ENCODE measurements at places on chromosomes 13 and 19.

- DNase-seq = no peak
Measured at GRCh38 chr19:35041548-35042055, at the start of gene HPN. Gene HPN (plus strand): TSS chr19:35041721. CDS start chr19:35042507, 786 bp downstream.

DNA sequence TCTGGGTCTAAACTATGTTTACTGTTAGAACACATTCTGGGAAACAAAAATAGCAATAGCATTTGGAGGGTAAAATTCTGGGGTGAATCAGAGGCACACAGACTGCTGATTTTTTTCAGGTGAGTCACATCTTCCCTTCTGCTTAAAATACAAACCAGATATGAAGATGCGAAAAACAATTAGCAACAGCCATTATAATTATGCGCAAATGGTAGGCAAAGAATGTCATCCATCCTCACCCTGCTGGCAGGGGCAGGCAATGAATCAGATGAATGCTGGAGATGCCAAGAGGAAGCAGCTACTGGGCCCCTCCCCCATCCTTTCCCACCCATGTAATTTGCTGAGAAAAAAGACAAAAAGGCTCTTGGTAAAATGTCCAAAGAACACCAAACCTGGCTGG, 282.9 kb downstream of the KLF5 start:
- DNase-seq = peak; percentile 6

DNA sequence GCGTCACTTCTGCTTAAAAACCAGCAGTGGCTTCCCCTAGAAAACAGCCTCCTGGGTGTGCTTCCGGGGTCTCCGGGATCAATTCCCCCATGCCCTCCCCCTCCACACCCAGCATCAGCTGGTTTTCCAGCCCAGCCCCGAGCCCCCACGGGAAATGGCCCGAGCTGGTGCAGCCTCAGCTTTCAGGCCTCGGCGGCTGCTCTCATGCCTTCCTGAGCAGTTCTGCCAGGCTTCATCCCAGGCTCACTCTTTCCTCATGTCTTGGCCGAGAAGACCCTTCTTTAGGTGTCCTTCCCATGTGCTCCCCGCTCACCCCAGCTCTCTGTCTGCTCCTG, 103.1 kb upstream of the RNF113B start:
- DNase-seq = no peak

DNA sequence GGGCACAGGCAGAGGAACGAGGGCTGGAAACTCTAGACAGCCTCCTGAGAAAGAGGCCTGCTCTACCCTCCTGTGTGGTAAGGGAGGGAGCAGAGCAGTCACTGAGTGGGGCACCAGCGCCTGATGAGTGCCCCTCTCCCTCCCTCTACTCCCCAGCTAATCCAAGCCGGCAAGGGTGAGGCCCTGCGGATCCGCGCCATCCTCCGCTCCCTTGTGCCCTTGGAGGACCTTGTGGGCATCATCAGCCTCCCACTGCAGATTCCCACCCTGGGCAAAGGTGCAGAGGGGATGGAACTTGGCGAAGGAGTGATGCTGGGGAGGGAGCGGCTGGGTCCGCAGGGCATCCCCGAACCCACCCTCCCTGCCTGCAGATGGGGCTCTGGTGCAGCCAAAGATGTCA, 67.0 kb downstream of the RYR1 start:
- DNase-seq = no peak

DNA sequence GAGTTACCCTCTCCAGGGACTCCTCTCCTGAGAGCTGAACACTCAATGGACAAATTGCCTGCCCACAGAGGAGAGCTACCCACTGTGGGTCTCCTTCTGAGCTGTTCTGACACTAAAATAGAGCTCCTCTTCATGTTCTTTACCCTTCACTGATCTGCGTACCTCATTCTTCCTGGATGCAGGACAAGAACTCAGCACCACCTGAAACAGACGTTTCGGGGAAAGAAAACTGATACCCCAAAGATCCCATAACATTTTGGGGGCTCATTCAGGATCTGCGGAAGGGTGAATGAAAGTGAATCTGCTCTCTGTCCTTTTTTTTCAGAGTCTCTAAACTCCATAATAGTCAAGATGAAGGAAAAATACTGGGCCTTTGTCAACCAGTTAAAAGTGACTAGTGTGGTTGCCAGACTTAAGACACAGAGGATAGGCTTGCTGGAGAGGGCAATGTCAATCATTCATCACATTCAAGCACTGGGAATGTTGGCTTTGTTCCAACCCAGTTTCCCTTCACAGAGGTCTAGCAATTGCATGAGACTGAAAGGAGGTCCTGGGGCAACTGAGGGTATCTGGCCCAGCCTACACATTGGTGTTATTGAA, 136.7 kb upstream of the SLITRK6 start:
- DNase-seq = no peak

- DNase-seq = no peak
Measured at GRCh38 chr19:56681702-56682101, 10.1 kb upstream of the ZNF835 start.

GRCh38 chr19:55353356-55353802, 1.1 kb downstream of the COX6B2 start:
- no peak for DNase-seq

GRCh38 chr19:46373491-46374359, 26.8 kb downstream of the PPP5C start:
- DNase-seq = no peak

GRCh38 chr19:51469162-51469561, 9.2 kb upstream of the CEACAM18 start:
- no peak for DNase-seq

- DNase-seq = no peak
Measured at GRCh38 chr19:46198756-46199155, 30.8 kb upstream of the IGFL1 start.

- DNase-seq = no peak
Measured at GRCh38 chr19:8657869-8658268, 27.4 kb downstream of the NFILZ start.

- DNase-seq = no peak
Measured at GRCh38 chr13:99307247-99307646, at the start of gene GPR183. Gene GPR183 (minus strand): TSS chr13:99307399. CDS start chr13:99296145, 11,254 bp downstream.

- peak; percentile 95 for DNase-seq
Measured at GRCh38 chr19:12676384-12676792, 5.3 kb downstream of the DHPS start.

- no peak for DNase-seq
Measured at GRCh38 chr19:38831142-38831605, 420 bp downstream of the ECH1 start.

DNA sequence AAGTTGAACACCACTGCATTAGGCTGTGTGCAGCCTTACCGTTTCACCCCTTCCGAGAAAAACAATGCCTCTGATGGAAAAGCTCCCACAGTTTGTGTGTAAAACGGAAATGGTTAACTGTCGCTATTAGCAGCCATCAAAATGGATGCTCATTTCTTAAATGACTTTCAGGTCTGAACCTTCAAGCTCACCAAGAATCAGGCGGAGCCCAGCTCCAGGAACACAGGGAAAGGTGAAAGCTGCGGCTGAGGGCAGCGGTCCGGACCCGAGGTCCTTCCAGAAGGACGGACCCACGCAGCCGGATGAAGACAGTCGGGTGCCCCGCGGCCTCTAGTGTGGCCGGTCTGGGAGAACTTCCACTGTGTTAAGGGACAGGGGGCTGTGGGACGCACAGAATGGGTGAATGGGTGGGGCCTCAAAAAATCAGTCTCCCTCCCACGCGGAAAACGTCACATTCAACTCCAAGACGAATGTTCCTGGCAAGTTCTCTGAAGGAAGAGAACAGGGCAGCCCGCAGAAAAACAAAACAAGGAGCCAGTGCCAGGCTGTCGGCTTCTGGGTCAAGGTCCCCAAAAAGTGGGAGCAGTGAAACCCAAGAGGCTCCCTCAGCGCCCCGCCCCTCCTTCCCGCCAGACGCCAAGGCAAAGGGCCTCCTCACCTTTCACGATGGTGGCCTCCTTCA, 4.9 kb downstream of the IRS2 start:
- no peak for DNase-seq

GRCh38 chr13:110413016-110413675, 106.1 kb downstream of the COL4A2 start:
- DNase-seq = no peak

DNA sequence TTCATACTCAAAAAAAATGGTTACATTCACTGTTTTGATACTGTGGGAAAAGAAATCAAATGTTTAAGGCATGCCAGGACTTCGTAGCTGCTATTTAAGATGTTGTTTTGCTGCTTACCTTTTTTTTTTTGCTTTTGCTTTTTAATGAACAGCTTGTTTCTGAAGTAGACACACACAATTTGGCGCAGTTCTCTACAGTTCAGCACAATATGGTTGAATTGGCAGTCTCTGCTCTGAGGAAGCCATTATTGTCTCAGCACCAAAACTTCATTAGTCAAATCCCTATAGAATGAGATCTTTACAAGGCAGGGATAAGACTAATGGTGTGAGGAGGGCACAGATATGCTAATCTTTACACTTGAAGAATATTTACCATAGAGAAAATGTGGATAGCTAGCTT, 197.6 kb downstream of the SLITRK5 start:
- no peak for DNase-seq

DNA sequence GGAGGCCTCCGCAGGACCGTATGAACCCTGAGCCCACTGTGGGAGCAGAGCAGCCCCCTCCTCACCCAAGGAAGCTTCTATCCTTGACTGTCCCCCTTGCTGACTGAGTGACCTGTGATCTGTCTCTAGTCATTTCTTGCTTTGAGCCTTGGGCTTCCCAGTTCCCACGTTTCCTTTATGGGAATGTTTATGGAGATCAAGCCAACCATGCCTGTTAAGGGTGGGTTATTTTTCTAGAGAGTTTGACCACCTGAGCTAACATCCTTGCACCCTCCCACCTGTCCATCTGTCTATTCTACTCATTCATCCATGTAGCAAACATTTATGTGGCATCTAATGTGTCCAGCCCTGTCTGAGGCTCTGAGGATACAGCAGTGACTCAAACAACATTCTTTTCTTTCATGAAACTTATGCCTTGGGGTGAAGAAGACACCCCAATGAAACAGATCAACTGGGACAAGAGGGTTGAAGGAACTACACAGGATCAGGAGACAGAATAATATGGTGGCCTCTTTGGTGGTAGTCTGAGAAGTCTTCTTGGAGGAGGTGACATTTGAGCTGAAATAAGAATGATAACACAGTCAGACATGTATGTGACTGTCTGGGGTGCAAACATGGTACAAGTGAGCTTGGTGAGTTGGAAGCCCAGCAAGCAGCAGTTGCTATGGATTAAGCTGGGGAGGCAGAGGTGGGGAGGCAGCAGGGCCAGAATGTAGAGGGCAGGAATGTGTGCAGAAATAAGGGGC, 30.5 kb downstream of the CERS4 start:
- no peak for DNase-seq

DNA sequence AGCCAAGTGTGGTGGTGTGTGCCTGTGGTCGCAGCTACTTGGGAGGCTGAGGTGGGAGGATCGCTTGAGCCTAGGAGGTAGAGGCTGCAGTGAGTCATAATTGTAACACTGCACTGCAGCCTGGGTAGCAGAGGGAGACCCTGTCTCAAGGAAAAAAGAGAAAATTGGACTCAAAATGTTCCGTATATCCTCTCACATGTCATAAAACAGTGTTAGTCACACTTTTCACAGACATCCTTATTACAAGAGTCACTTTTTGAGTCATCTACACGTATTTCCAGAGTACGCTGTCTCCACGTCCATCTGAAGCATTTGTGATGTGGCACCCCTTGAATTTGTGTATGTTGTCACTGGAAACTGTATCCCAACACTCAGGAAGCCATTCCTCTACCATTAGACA, 133.0 kb downstream of the SIPA1L3 start:
- DNase-seq = no peak

GRCh38 chr19:36876993-36877938, 26.6 kb downstream of the ZNF345 start:
- no peak for DNase-seq

DNA sequence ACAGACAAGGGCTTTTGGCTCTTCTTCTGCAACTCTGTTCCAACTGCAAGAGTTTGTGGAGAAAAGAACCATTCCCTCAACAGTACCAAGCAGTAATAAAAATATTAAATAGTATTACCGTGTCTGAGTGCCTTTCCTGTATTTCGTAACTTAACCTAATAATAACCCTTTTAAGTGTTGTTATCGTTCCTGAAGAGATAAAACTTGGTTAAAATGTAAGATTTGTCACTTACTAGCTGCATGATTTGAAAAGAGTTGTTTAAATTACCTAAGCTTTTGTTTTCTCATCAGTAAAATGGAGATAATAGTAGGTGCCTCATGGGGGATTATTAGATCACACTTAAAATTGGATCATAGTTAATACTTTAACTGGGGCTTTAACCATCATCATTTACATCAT, 447.2 kb downstream of the GPC5 start:
- no peak for DNase-seq

DNA sequence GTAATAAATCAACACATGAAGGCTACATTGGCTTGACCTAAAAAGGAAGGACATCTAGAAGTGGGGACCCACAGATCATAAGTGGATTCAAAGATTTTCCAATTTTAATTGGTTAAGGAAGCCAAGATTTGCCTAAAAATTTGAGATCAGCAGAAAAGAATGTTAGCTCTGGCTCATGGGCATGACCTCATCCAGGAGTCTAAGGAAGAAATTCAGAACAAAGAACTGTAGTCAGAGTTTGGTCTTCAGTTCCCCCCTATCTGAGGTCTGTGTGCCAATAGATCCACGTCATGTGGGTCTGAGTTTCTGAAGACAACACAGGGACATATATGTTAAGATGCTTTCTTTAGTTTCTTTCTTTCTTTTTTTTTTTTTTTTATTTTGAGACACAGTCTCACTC, 648.8 kb upstream of the SPRY2 start:
- DNase-seq = no peak

GRCh38 chr19:35544110-35544802, 1.2 kb upstream of the TMEM147 start:
- DNase-seq = no peak

GRCh38 chr13:40187324-40187795, 479.1 kb downstream of the FOXO1 start:
- DNase-seq = peak; percentile 57

DNA sequence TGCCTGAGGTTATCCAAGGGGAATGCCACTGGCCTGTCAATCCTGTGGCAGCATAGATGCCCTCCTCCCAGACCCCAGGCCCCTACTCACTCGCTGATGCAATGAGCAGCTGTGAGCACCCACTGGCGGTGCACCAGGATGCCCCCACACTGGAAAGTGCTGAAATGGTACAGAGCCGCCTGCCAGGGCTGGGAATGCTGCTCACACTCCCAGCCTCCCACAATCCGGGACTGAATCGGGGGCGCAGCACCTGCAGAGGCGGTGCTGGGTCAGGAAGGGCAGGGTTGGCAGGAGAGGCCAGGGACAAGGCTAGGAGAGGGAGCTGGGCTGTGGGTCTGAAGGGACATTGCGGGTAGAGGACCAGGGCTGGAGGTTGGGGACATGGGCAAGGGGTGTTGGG, 2.0 kb downstream of the KLK1 start:
- DNase-seq = no peak

GRCh38 chr19:45607071-45608029, 5.3 kb upstream of the GPR4 start:
- DNase-seq = peak; percentile 57

GRCh38 chr13:29771247-29771646, 79.2 kb downstream of the UBL3 start:
- no peak for DNase-seq

DNA sequence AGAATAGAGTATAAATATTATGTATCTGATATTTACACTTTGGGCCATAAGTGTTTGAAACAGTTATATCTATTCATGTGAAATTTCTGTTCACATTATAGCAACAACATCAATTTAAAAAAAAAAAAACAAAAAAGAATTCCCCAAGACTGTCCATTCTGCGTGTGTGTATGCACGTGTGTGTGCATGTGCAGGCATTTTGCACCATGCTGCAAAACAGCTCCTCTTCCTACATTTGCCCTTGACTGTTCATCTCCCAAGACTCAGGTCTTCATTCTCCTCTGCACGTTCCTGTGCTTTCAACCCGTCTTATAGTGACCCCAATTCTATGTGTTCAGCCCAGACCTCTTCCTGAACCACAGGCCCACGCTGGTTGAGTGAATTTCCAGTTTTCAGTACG, 149.4 kb downstream of the SHISA2 start:
- no peak for DNase-seq
